ENCODE measurements at places on chromosomes 4 and X.

GRCh38 chr4:166802346-166802745 lies 431.9 kb downstream of the SPOCK3 start:
- no peak for DNase-seq

DNA sequence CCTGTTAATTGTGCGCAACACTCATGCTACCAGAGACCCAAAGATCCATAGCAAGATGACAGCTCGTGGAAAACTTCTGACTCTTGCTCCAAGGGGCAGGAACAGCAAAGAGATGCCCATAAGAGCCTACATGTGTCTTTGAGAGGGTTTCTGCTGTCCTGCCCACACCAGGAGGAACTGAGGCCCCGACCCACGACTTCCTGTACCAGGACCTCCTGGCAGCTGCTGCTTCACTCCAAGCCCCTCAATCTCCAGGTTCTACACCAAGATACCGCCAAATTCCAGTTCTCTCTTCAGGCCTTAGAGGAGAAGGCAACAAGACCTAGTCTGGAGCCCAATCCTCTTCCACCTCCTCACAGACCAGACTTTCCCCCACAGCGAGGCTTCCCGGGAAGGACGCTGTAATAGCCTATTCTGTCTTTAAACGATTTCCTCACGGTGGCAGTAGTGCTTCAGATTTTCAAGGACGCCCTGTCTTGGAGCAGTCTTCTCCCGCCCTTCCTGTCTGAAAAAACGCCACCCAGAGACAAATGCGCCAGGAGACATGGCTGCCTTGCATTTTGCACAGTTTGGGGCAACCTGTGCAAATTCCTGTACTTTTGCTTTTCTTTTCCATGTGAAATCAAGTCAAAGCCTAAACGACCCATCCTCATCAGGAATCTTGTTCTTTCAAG lies 230.2 kb upstream of the STK26 start:
- no peak for DNase-seq

DNA sequence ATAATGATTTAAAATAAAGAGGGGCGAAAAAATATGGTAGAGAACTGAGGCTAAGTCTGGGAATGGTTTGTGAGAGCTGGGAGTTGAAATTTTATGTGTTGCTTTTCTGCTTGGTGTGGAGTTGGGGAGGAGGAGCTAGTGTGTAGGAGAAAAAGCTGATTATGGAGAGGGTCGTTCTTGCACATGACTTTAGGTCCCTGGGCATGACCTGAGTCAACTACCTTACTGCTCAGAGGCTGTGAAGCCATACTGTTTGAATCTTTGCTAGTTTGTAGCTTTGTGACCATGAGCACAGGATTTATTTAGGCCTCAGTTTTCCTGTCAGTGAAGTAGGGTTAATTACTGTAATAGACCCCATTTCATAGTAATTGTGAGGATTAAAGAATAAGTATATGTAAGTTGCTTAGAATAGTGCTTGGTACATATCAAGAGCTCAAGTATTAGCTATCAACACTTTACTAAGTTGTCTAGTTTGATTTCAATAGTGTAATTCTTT lies 78.6 kb downstream of the KDM6A start:
- DNase-seq, result no peak

DNA sequence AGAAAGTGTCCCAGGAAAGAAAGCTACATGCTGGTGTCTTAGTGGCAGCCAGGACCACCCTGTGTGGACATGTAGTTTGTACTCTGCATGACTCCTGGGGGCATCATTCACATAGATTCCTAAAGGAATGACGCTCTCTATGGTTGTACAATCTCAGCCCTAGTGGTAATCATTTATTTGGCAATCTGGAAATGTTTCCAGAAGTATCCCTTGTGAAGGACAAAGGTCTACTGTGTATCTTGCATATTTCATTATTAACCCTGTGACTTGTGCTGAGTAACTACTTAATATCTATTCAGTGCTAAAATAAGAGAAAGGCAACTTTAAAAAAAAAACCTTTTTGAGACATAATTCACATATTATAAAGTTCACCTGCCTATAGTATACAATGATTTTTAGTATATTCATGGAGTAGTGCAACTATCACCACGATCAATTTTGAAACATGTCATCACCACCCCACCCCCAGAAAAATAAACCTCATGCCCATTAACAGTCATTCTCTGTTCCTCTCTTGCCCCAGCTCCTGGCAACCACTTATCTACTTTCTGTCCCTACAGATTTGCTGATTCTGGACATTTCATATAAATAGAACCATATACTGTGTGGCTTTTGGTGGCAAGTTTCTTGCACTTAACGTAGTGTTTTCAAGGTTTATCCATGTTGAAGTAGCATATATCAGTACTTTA lies 51.7 kb downstream of the SHROOM3 start:
- DNase-seq, result no peak

DNA sequence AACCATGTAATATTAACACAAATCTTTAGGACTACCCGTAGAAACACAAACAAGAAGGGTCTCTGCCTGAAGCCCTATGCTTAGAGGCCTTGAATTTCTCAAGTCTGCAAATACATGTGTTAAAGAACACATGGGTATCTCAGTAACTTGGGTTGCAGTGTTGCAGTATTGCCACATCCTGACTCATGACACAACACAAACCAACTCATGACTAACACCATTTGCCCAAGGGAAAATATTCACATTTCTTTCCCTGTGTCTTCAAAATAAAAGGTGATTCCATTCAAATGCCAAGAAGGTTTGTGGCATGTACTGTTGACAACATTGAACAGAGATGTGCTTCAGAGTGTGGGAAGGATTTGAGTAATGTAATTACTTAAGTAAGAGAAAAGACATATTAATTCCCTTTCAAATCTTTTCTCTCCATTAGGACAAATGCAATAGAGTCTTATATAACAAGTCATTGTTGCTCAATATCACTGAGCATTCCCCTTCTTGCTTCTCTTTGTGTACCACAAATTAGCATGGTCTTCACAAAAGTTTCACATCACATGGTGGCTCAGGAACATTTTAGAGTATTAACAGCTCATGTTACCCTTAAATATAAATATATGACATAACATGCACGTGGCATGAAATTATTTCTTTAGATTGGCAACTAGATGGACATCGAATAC lies 487.1 kb downstream of the STPG2 start:
- DNase-seq, result no peak

- DNase-seq, result no peak
These were observed 2.1 kb downstream of the HELT start for GRCh38 chr4:185020293-185020808.

DNA sequence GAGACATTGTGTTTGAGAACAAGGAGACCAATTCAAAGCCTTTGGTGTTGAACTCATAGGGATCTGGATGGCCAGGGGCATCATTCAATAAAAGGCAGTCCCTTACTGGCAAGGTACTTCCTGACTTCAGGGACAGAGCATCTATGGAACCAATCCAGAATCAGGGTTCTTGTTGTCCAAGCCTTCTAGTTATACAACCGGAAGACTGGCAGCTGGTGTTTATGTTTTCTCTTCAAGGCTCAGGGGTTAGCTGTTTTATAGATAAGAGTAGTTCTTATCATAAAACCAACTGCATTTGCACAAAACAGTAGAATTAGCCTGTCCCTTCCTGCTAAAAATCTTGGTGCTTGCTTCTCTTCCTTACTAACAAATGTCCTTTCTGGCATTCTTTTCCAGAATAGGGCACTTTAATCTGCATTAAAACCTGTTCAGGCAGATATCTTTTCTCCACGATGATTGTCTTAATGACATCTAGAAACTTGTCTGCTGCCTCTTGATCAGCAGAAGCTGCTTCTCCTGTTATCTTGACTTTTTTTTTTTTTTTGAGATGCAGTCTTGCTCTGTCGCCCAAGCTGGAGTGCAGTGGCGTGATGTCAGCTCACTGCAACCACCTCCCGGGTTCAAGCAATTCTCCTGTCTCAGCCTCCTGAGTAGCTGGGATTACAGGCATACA lies 38.4 kb upstream of the ARHGEF6 start:
- DNase-seq, result no peak

Measured in activated CD4-positive, alpha-beta T cell treated with anti-CD3 and anti-CD28 coated beads for 4 hours (primary cell).